RWPE1 (cell line): ENCODE measurements at places on chromosomes 7 and 10.

DNA sequence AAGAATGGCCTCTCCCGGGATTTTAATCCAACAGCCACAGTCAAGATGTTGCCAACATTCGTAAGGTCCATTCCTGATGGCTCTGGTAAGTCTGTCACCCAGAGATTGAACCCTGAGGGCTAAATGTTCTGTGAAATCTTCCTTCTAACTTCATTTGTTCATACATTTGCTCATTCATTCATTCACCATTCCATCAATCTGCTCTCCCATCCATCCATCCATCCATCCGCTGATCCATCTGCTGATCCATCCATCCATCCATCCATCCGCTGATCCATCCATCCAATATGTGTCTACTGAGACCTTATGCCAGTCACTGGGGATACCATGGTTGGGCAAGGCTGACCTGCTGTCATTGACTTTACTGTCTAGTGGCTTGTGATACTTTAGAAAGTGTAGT is 65.6 kb downstream of the HK1 start:
- DNase-seq = no peak

DNA sequence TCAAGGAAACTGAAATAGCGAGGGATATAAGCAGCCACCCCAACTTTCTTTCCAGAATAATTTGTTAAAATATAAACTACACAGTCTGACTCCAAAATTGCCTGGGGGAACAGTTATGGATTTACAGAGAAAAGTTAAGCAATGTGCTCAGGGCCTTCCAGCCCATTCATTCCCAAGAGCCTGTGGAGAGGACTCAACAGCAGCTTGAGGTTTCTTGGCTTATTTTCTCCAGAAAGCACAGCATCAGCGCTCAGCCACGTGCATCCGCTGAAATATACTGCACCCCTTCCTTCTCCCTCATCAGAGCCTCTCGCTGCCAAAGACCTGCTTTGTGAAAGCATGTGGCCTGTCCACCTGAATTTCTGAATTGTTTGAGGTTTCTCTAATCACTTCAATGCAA is 375.2 kb upstream of the VWC2 start:
- no peak for DNase-seq

DNA sequence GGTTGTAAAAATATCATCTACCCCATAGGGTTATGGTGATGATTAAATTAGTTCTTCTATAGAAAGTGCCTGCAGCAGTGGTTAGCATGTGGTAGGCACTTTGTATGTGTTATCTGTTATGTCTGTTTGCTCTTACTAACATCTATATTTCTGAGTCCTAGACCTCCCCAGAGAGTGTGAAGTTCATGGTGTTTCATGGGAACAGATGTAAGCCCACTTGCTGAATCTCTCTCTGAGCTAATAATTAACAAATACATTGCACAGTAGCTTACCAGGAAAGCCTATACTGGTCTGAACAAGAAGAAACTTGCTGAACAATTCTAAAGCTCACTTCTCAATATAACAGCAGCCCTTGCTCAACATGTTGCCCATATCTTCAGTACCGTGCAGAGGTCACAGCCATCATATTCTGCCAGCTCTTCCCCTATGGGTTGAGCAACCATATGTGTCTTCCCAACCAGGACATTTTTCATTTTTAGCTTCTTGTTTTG is 100.1 kb downstream of the NPSR1 start:
- DNase-seq = no peak

- no peak for DNase-seq
These were observed 48.1 kb upstream of the TES start for GRCh38 chr7:116162254-116162653.

- DNase-seq = no peak
These were observed 18.1 kb downstream of the SHH start for GRCh38 chr7:155794196-155794595.

DNA sequence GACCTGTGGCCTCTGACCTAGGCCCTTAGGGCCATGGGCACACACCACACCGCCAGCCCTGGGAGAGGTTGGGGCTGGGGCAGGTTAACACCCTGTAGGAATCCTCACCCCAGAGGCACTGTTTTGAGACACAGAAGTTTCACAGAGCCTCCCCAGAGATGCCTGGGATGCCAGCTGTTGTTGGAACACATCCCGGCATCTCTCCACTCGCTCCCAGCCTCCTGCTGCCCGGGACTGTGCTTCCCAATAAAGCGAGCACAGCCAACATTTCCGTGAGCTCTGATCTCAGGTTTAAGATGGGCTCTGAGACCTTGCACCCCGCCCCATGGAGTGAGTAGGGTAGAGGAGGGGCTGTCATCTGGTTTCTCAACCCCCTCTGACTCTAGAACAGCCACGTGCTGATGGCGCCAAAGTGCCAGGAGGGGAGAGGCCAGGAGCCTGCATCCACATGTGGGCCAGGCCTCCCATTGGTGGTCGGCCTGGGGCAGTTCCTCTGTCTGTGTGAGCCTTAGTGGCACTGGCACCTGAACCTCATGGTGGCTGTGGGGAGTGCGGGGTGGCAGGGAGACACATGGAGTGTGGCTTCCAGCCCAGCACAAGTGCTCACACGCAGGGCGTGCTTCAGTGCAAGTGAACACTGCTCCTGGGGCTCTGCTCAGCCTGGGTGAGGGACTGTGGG is 54.7 kb downstream of the RASGEF1A start:
- DNase-seq = no peak

- DNase-seq = no peak
These were observed 433.1 kb downstream of the HTR7 start for GRCh38 chr10:90424730-90425129.

DNA sequence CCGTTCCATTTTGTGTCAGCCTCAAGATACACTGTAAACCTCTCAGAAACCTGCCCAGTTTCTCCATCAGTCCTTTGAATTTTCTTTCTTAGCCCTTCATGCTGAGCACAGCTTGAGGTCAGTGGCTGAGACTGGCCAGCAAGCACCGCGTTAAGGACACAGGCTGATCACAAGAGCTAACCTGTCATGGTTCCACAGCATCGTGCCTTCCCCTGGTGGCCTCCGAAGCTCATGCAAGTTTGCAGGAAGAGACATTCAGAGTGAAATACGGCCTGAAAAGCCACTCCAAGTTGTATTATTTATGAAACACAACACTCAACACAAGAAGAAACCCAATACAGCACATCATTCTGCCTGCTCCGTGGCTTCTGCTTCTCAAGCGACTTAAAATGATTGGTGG is 57.0 kb upstream of the PFKP start:
- no peak for DNase-seq

- DNase-seq = no peak
These were observed 69.4 kb upstream of the SHH start for GRCh38 chr7:155881471-155882350.

- no peak for DNase-seq
These were observed 39.9 kb upstream of the CC2D2B start for GRCh38 chr10:95867866-95868265.

- no peak for DNase-seq
These were observed 83.4 kb upstream of the FAM3C start for GRCh38 chr7:121479466-121479865.

DNA sequence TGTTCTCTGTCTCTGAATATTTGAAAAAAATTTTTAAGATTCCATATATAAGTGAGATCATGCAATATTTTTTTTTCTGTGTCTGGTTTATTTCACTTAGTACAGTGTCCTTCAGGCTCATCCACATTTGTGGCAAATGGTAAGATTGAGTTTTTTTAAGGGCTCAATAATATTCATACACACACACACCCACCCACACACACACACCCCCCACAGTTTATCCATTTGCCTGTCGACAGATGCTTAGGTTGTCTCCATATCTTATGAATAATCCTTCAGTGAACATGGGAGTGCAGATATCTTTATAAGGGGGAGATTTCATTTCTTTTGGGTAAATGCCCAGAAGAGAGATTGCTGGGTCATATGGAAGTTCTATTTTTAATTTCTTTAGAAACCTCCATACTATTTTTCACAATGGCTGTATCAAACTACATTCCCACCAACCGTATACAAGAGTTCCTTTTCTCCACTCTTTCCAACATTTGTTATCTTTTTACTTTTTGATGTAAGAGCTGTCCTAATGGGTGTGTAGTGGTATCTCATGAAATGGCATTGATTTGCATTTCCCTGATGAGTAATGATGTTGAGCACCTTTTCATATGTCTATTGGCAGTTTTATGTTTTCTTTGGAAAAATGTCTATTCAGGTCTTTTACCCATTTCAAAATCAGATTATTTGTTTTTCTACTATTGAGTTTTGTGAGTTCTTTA is 35.0 kb downstream of the AUTS2 start:
- DNase-seq = no peak

DNA sequence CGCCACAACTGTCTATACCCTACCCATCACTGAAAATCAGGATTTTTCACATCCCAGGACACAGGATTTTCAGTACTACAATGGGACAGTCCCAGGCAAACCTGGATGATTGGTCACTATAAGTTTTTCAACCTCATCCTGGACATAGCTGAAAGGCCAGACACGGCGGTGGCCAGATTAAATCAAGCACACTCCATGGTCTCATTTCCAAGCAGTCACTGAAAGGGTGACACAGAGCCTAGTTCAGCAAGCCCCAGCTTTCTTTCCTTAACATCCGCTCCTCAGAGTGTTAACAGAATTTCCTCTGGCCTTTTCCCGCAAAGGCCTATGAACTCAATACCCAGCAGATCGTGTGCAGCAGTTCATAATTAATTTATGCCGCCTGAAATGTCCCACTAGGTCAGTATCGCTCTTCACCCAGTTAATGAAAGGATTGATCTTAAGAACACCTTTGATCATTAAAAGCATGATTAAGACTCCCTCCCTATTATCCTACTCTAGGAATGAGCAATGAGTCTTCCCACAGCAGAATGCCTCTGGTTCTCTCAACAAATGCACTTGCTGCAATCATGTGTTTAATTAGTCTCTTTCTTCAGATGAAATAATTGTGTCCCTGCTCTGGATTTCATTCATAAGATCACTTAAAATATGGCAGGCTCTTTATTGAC is 104.0 kb upstream of the NANOS1 start:
- DNase-seq = no peak

- peak; percentile 30 for DNase-seq
These were observed 5.4 kb upstream of the CYREN start for GRCh38 chr7:135175931-135176330.

- no peak for DNase-seq
These were observed 600.9 kb upstream of the MKI67 start for GRCh38 chr10:128727114-128727513.

- DNase-seq = no peak
These were observed 171.2 kb downstream of the PTPRN2 start for GRCh38 chr7:158416283-158416933.

- DNase-seq = no peak
These were observed 369.6 kb upstream of the DPP6 start for GRCh38 chr7:153682628-153683027.

DNA sequence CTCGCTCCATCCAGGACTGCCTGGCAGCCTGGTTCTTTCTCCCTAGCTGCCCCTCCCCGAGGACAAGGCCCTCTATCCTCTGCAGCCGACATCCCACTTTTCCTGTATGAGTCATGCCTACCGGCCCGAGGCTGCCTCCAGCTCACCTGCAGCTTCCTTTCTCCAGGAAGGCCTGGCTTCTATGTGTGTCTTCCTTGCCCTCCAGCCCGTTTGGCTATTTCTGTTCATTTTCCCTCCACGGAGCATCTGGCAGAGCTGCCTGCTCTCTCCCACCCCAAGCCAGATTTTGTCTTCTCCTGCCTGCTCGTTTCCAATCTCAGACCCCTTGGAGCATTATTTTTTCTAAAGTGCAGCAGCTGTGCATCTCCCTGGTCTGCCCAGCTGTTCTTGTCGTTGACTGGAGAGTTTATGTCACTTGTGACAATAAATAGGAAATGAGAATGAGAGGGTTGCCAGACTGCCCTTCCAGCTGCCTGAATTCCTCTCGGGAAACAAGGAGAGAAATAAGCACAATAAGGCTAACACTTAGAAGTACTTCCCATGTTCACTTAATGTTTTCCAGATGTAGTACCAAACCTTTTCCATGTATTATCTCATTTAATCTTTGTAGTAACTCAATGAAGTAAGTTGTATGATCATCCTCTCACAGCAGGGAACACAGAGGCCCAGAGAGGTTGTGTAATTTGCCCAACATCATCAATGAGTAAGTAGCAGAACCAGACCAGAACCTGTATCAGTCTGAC is 19.7 kb downstream of the UBTD1 start:
- DNase-seq = peak; percentile 87

- DNase-seq = no peak
These were observed 43.5 kb downstream of the NHLRC2 start for GRCh38 chr10:113897693-113898618.

GRCh38 chr10:103064956-103065355 is 128.1 kb downstream of the NT5C2 start:
- no peak for DNase-seq

DNA sequence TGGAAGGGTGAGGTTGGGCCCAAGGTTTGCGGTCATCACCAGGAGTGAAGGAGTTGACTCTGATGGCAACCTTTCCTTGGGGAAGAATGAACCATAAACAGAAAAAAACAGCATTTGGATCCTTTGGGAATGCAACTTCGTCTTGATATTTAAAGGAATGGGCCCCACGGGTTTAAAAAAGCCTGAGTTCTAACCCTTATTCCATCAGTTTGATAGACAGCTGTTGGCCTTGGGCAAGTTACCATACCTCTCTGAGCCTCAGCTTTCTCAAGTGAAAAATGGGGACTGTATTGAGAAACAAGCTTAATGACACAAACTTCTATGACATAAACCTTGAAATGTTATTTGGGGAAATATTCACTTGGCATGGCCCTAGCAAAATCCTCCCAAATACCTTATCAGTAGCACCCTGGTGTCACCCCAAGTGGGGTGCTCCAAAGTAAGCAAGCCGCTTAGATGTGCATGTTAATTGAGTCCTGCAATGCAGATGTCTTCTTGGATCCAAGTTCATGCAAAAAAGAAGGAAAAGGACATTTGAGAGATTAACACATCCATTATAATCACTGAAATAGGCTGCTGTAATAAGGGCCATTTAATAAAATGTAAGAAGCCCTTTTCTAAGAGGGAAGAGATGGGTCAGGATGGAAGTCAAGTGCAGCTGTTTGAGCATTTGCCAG is 13.8 kb downstream of the MXI1 start:
- no peak for DNase-seq

GRCh38 chr7:155584763-155585531 is 38.6 kb upstream of the CNPY1 start:
- DNase-seq = no peak

GRCh38 chr7:103447073-103447960 is 1.3 kb upstream of the SLC26A5 start:
- peak; percentile 69 for DNase-seq

- no peak for DNase-seq
These were observed 59.2 kb downstream of the ADAM22 start for GRCh38 chr7:87993269-87993668.

GRCh38 chr10:47071891-47072290 is 160.7 kb downstream of the PTPN20 start:
- DNase-seq = no peak

- DNase-seq = no peak
These were observed 516.3 kb upstream of the MKI67 start for GRCh38 chr10:128642502-128642901.

DNA sequence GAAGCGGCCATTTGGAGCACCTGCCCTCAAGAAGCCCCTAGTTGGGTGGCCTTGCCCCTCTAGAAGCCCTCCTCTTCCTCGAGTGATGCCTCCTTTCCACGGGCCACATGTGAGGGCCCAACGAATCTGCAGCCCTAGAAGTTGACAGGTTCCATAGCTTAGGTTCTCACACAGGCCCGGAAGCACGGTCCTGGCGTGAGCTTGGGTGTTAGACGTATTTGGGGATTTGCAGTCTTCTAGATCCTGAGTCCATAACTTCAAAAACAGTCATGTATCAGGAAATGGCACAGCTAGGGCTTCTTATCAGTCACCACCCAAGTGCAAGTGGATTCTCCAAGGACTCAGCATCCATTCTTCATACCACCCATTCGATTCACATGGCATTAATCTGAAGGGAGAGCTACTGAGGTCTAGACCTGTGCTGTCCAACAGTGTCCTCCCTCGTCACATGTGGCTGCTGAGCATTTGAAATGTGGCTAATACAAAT is 477 bp upstream of the FBXW4 start:
- DNase-seq = no peak
